ENCODE measurements at places on chromosomes 7 and 10.

DNA sequence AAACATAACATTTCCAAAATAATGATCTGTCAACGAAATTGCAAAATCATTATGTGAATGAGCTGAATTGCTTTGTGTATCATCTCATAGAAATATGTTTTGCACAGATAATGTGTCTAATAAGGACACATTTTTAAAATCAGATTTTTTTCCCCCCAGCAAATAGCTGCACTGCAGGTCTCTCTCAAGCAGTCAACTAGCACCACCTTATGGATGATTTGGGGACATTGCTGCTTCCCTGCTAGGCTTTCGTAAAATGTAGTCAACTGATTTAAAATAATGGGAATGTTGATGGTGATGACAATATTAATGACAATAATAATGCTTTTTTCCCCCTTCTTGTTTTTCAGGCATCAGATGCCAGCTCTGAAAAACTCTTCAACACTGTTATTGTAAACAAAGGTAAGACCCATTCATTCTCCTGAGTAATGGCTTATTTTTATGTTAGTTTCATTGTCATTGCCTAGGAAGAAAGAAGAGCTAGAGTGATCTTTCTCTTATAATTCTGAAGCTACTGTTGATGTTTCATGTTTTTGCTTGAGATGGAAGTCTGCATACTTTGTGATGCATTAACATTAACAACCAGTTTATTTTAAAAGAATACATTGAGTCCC, 433.6 kb upstream of the GALNT17 start:
- no peak for DNase-seq

GRCh38 chr7:25758559-25758958, 393.4 kb upstream of the NFE2L3 start:
- DNase-seq: no peak

DNA sequence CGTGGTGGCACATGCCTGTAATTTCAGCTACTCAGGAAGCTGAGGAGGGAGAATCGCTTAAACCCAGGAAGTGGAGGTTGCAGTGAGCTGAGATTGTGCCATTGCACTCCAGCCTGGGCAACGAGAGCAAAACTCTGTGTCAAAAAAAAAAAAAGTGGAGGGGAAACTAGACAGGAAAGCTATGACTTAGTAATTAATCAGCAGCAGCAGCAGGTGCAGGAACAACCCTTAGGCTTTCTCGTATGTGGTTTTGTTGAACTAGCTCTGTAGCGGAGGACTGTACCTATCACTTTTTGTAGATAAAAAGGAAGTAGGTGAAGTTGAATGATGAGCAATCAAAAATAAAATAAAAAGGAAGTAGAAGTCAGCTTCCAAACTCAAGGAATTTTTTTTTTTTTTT, 76.9 kb upstream of the KMT2C start:
- no peak for DNase-seq

GRCh38 chr10:9015005-9015404, 960.5 kb downstream of the GATA3 start:
- no peak for DNase-seq

DNA sequence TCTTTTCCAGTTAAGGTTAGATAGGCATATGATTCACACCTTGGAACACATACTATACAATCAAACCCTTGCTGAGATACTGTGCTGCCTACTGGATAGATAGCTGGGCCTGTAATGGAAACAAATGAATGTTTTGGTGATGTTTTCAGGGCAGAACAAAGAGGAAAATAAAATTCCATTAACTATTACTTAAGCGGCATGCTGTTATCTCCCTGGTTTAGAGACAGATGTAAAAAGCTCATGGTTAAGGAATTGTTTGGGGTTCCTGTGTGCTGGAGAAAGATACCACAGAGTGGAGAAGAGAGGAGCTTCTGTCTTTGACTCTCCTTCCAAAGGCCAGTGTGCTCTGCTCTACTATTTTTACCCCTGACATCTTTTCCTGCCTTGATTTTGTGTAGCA, 341.1 kb downstream of the PLXDC2 start:
- DNase-seq: no peak

GRCh38 chr10:125209591-125210355, 49.4 kb upstream of the CTBP2 start:
- DNase-seq: peak; percentile 46

- no peak for DNase-seq
These were observed 2.1 kb upstream of the PPIA start for GRCh38 chr7:44794331-44794730.

- no peak for DNase-seq
These were observed 178.3 kb upstream of the KLF14 start for GRCh38 chr7:130912082-130912861.

- DNase-seq: no peak
These were observed 933.2 kb downstream of the GATA3 start for GRCh38 chr10:8987712-8988111.

DNA sequence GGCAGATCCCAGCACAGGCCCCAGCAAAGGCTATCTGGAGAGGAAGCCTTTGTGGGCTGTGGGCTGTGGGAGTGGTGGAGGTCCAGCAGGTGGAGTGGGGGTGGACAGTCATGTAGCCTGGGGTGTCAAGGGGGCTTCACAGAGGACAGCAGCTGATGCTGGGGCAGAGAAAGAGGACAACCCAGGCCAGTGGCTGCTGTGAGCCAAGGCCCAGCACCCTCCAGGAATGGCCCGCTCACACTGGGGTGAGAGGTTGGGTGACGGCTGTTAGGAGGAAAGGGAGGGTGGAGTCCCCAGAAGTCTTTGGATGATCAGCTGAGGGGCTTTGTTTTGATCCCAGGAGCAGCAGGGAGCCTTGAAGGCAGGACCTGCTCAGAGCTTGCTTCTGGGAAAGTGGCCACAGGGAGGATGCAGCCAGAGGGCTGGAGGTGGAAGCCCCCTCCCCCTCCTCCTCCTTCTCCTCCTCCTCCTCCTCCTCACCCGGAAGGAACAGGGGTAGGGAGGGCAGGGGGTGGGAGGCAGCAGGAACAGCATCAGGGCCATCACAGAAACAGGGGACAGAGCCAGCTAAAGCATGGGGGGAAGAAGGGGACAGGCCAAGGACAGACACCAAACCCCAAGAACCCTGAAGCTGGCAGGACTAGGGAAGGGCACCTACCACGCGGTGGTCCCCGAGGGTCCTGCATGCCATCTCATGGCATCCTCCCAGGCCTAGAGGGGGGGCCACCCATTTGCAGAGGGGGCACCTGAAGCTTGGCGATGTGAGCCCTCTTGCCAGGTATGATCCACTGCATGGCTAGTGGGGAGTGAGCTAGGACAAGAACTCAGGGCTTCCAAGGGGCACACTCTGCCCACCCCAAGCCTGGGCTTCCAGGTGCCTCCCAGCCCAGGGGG, 144.9 kb downstream of the GRID1 start:
- DNase-seq: no peak

GRCh38 chr10:68137171-68137570, 27.9 kb downstream of the MYPN start:
- no peak for DNase-seq

DNA sequence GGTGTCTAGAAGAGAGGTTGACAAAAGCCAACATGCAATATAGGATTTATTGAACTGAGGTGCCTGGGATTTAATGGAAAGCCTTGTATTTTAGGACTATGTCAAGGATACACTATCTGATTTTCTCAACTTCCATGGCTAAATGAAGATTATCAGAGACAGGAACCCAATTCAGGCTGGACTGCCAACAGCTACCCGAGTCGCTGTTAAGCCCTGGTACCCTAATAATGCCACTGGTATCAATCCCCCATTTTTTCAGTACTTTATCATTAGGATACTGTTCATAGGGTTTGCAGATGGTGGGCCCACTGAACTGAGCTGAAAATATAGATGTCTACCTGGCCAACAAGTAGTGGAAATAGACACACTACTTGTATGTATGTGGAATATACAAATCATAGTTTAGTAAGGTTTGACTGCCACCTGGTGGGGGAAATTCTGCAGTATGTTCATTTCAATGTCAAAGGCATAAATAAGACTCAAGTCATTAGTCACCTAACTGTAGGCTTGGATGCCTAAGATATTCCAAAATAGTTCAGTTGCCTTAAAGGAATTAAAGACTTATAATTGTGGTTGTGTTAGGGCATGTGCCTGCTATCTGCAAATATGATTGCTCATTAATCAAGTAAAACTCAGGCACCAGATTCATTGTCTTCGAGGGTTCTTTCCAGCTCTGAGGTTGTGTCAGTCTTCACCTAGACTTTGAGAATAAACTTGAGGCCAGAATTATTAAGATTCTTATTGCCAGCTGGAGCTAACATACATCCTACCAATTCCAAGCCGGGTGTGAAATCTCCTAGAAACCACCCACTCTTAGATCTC, 34.1 kb upstream of the NOBOX start:
- no peak for DNase-seq

DNA sequence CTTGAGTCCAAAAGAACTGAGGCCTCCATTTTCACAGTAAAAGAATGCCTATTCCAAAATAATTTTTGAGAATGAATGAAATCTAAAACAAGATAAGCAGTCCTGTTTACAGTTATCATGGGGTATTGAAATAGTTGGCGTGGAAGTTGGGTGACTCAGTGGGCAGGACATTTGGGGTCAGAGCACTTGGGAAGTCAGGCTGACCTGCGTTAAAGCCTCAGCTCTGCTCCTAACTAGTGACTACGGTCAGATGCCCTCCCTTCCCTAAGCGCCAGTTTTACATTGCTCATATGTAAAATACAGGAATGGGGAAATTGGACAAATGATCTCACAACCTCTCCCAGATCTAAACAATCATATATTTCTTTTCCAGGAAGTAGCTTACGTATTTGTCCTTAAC, 2.3 kb upstream of the PAPSS2 start:
- DNase-seq: no peak

DNA sequence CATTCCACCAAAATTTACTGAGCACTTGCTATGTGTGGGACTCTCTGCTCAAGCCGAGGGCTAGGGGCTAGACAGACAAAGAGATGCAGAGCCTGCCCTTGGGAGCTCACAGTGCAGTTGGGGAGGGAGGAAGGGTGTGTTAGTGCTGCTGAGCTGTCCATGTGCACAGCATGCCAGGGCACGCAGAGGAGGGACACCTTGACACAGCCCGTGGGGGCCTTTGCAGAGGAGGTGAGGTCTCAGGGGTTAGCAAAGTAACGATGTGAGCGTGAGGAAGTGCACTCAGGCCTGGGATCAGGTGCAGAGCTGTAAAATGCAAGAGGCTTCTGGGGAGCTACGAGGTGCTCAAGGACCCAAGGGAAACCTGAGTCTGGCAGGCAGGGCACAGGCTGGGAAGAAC, 16.3 kb downstream of the PRKCQ start:
- no peak for DNase-seq

DNA sequence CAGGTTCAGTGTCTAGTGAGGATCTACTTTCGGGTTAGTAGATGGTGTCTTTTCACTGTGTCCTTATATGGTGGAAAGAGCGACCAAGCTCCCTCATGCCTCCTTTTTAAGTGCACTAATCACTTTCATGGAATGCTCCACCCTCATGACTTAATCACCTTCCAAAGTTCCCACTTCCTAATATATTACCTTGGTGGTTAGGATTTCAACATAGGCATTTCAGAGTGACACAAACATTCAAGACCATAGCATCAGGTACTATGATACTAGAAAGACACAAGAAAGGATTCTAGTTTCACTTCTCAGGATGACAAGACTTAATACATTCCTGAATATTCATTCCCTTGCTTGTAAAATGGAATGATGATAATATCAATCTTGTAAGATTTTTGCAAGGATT, 119.1 kb upstream of the FAM3C start:
- DNase-seq: no peak

GRCh38 chr7:93923942-93924341, 2.4 kb downstream of the GNG11 start:
- DNase-seq: no peak

Data from dorsolateral prefrontal cortex (tissue), 122 donors.